ENCODE measurements at places on chromosomes 2 and 18.

- DNase-seq = no peak
These were observed 39.5 kb downstream of the MBP start for GRCh38 chr18:77093067-77093430.

- DNase-seq = no peak
These were observed 308.4 kb downstream of the NDUFA10 start for GRCh38 chr2:239716536-239717318.

DNA sequence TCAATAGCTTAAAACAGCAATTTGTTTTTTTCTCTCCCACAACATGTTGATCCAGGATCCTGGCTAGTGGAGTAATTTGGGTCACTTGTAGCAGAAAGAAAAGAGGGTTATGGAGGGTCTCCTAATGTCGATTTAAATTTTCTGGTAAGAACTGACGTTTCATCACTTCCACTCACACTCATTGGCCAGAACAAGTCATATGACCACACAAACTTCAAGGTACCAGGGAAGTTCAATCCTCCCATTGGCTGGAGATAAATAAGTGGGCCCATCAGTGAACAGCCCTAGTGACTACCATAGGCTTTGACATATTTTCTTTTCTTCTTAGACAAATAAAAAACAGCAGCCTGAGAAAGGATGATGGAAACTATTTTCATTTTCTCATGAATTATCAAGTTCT, 8.3 kb upstream of the TMEM131 start:
- DNase-seq = no peak

DNA sequence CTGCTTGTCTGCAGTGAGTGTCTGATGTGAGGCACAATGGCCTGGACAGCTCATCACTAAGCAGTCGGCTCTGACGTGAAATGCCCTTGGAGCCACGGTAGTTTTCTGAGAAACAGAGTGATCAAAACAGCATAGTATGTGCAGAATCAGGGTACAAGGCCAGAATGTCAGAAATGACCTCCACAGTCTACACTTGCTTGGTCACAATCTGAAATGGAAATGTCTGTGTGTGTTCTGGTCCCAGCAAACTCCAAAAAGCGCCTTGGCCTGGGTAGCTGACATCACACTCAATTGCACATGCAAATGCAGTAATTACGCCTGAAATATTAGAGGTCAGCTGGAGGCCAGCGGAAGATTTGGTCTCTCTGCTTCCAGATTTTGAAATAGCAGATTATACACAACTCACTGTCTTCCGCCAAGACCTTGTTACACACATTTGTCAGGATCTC, 95.4 kb downstream of the CTAGE1 start:
- DNase-seq = no peak

DNA sequence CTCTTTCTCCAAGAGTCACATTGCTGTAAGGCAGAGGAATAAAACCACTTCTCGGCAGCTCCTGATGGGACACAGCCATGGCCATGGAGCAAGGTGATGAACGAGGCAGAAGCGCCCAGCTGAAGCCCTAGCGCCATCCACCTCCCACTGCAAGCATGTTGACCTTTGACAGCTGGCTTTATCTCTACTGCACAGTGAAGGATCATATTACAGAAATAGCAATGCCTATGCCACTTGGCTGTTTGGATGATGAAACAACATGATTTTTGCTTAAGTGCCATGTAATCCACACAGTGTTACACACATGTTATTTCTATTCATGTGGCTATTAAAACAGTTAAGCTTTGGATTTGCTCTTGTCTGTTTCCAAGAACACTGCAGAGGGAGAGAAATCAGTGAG, 167.7 kb downstream of the VAPA start:
- DNase-seq = no peak

- no peak for DNase-seq
These were observed 551.2 kb upstream of the FSIP2 start for GRCh38 chr2:185187421-185187820.

- DNase-seq = peak; percentile 8
These were observed 71.7 kb upstream of the TWIST2 start for GRCh38 chr2:238776003-238776760.

DNA sequence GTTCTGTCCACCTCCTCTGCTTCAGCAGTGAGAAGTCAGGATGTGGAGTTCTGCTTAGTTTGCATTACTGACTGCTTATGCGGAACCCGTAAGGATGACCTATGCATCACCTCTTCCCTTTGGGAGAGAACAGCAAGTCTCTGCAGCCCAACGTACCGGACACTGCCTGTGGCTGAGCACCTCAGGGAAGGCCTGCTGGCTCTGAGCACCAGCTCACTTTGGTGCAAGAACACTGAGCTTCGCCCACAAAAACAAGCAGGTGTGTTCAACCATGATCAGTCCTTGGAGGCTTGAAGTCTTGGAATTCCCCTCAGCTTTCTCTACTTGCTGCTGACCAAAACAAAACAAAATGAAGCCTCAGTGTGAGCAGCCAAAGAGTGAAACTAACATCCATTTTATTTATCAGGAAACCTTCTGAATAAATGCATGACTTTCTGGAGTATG, 52.7 kb upstream of the NCK2 start:
- no peak for DNase-seq

- DNase-seq = no peak
These were observed 199.8 kb downstream of the EPHA4 start for GRCh38 chr2:221372159-221372884.

- no peak for DNase-seq
These were observed 208.9 kb downstream of the ZEB2 start for GRCh38 chr2:144310889-144311608.

- no peak for DNase-seq
These were observed 200.7 kb downstream of the RAD51AP2 start for GRCh38 chr2:17317439-17317976.

GRCh38 chr2:123696021-123696420, 329.1 kb upstream of the CNTNAP5 start:
- no peak for DNase-seq

- no peak for DNase-seq
These were observed 36.5 kb upstream of the B4GALT6 start for GRCh38 chr18:31720867-31721266.

GRCh38 chr2:215949991-215950404, 63.4 kb downstream of the MREG start:
- peak; percentile 33 for DNase-seq

GRCh38 chr2:156592809-156593593, 156.8 kb downstream of the GPD2 start:
- no peak for DNase-seq

GRCh38 chr2:126358122-126358521, 297.8 kb upstream of the GYPC start:
- DNase-seq = no peak

- DNase-seq = no peak
These were observed 34.4 kb upstream of the APOB start for GRCh38 chr2:21078296-21078695.

GRCh38 chr2:128595763-128596395, 277.2 kb upstream of the HS6ST1 start:
- no peak for DNase-seq

DNA sequence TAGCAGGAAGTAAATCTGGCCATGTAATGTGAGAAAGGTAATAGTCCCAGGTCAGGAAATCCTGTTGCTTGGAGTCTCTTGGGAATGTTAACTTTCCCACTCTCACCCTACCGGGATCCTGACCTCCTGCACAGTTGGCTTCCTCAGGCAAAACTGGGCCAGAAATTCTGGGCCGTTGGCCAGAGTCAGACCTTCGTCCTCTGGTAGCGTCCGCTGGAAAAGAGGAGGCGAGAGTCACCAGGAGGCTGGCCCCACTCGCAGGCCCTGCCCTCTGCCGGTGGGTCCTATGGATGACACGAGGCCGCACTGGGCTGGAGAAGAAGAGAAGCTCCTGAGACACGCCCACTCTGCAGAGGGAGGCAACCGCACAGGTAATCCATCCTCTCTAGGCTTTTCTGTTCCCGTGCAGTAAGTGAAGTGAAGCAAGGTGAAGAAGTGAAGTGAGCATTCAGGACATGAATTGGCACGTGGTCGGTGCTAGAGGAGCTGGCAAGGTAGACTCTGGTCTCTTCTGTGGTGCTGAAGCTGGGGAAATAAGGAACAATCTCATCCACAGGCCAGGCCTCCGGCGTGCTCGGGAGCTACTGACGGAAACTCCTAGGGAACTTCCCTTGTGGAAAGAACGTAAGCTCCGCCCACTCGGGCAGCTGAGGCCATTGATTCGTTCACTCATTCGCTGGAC, 182.7 kb upstream of the GLI2 start:
- DNase-seq = peak; percentile 5

DNA sequence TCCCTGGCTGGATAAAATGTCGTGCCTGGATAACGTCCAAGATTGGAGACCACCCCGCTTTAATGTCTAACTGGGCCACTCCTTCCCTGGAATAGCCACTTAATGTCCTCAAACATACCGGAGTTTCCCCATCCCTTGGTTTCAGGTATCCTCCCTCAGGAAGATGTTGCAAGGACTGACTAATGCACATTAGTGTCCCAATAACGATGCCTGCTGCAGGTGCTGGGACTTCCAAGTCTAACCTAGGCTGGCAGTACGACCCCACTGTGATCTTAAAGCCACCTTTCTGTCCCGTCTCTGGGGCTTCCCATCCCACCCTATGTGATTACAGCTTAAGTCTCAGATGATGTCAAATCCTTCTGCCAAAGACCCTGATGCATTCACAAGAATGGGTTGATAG, 1.1 kb upstream of the ATP6V1C2 start:
- DNase-seq = no peak

GRCh38 chr18:44679914-44680272, 795 bp upstream of the SETBP1 start:
- peak; percentile 33 for DNase-seq

DNA sequence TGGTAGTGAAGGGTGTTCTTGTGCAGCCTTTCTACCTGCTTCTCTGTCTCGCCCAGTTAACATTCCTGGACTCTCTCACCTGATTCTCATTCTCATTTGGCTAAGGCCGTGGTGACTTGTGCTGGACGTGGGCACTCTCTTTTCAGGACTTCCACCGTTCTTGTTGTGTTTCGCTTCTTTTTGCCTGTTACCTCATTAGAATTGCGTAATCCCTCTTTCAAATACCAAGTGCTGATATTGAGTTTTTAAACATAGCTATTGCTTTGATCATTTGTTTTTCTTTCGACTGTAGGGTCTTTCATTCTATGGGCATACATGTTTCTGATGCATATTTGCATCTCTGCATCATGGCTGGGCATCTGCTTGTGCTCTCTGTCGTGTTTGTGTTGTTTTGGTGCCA, 287.0 kb downstream of the ALPK2 start:
- no peak for DNase-seq

DNA sequence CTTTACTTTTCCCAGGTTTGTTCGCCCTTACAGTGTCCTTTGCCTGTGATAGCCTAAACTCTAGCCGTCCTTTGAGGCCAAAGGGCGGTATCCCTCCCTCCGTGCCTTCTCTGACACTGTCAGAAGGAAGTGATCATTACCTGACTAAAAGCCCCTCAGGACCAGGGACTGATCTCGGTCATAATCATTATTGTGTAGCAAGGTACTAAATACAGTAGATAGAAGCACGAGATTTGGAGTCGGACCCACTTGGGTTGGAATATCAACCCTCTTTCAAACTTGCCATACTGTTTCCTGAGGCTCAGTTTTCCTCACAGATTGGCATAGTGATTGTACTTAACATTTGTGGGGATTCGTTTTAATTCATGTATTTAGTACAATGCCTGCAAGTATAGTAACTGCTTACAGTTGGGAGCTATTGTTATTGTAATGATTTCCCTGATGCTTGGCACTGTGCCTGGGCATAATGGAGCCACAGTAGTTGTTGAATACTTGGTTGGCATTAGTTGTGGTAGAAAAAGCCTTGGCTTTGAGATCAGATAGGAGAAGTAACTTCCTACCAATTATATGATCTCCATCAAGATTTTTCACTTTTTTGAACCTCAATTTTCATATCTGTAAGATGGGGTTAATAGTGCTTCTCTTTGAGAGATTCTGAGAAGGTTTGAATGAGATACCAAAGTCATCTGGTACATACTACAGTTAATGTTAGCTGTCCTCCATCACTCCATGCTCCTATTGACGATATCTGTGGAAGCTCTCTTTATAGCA, 836 bp downstream of the STK11IP start:
- no peak for DNase-seq

GRCh38 chr2:137535897-137536296, 428.4 kb upstream of the HNMT start:
- no peak for DNase-seq

GRCh38 chr2:177245010-177245422, 19.5 kb downstream of the NFE2L2 start:
- peak; percentile 69 for DNase-seq

Measured in Kasumi-1 (cell line).